Nephron progenitor cell (in vitro differentiated cells): ENCODE measurements at places on chromosomes 1 and 21.

DNA sequence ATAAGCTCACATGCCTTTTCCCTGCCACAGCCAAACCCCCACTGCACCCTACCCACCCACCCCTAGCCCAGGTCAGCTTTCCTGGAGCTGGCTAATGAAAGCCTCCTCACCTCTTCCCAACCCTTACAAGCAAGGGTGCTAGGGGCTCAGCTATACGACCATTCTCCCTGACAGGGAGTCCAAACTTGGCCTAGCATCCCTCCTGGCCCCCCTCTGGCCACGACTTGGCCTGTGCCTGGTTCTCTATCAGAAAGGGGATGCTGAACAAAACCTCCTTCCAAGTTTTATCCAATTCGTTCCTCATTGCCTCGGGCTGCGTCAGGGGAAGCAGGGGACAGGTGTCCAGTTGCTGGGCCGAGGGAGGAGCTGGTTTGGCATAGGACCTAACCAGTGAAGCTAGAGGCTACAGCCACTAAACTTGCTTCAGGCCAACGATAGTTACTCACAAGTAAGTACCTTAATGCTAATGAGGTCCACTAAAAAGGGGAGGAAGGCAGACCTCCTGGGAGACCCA is 8.6 kb downstream of the TMEM81 start:
- DNase-seq: no peak

DNA sequence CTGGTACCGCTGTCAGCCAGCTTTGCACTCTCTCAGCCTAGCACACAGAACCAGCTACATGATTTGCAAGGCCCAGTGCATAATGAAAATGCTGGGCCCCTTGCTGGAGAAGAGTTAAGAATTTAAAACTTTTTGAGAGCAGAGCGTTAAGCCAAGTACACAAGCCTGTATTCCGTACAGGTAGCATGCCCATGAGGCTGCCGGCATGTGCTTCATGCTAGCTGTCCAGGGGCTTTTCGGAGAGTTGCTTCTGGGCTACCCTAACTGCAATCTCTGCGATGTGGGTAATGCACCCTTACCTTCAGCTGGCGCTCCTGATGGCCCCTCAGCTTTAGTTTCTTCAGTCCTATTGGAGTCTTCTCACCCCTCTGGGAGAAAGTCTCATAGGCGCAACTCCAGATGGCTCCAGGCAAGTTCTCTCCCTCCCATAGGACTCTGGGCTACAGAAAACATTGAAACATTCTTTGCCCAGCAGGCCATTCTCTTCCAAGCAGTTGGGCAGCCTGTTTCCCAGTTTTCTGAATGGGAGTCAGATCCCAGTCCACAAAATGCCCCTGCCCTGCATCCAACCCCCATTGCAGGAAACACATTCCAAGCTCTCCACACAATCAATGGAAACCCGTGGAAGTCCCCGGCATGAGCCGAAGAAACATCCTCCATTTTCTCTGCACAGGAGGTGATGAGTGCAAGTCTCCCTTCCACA is 5.7 kb upstream of the AKT3 start:
- no peak for DNase-seq

GRCh38 chr1:167360120-167360519 is 139.4 kb downstream of the POU2F1 start:
- no peak for DNase-seq

DNA sequence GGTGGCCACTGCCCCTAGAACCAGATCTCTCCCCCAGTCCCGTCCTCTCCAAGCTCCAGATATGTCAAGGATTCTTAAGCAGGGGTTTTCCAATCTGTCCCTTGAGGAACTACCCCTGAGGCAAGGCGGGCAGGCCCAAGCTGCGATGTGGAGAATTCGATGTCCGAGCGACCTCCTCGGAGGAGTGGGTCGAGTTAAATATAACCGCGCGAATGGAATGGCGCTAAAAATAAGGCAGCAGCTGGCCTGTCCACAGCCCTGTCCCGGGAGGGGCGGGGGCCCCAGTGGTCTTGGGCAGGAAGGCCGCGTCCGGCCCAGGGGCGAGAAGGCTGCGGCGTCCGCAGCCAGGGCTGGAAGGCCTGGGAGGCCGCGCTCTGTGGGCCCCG is 5.8 kb upstream of the FOXD3 start:
- no peak for DNase-seq

DNA sequence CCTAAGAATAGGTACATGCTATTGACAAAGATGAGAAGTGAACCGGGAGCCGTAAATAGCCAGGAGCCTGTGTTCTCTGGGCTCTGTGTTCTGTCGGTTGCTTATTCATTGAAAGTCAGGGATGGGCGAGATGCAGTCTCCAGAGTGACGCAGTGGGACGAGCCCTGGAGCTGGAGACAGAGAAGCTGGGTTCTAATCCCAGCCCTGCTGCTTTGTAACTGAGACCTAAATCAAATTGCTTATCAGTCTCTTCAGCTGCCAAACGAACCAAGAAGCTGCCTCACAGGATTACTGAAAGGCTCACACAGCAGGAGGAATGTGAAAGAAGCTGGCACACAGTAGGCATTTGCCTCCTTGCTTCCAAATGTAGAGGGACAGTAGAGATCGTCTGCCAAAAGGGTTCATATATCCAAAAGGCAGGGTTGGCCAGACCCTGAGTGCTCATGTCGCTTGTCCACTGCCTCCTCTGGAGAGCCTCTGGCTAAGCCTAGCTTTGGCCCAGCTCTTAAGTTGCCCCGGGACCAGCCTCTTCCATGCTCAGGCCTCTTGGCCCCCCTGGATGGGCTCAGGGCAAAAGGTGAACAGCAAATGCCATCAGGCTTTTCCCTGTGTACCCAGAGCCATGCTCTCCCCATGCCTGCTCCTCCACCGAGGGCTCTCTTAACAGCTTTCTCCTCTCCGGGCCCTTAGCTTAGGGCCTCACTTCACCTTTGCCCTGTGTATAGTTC is 134.2 kb upstream of the IPO9 start:
- DNase-seq: no peak

DNA sequence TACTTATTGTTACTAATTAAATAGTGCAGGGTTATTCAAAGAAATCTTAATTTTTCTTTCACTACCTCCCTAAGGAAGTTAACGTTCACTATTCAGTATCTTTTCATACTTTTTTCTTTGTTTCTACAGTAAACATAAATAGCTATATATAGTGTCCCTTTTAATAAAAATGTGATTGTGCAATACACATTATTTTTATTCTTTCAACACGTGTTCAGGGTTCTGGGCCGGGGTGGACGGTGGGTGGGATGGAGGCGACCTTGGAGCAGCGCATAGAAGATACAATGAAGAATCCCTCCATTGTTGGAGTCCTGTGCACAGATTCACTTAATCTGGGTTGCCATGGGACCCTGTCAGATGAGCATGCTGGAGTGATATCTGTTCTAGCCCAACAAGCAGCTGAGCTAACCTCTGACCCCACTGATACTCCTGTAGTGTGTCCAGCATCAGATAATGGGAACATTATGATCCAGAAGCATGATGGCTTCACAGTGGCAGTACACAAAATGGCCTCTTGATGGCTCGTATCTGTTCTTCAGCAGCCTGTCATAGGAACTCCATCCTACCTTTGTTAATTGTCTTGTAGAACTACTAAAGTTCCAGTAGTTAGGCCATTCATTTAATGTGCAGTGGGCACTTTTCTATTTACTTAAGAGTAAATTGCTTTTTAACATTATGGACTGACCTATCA is 155.9 kb upstream of the L1TD1 start:
- no peak for DNase-seq

DNA sequence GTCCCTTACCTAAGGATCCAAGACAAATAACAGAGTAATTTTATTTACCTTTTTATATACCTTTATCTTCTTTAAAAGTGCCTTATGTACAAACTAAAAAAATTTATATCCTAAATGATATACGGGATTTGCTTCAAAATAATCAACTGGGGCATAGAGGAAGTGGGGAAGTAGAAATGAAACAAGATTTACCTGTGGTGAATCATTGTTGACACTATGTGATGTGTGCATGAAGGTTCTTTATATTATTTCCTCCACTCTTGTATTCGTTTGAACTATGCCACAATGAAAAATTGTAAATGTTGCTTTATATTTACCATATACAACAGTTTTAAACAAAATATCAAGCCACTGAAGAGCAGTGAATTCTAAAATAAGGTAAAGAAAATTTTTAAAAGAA is 13.0 kb downstream of the RGS7 start:
- DNase-seq: no peak
